ENCODE measurements at places on chromosomes 11 and 22.

GRCh38 chr11:120696597-120697218 is 185.2 kb downstream of the GRIK4 start:
- no peak for DNase-seq

DNA sequence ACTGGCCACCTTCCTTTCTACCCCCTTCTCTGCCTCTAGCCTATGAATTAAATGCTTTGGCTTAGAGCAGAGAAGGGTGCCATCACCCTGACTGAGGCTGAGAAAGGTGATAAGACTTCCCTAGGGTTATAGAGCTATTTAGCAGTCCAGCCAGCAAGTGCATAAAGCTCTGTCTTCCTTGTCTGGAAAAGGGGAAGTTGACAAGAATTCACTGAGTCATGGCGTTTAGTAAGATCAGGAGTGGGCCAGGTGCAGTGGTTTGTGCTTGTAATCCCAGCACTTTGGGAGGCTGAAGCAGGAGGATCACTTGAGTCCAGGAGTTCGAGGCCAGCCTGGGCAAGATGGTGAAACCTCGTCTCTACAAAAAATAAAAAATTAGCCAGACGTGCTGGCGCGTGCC is 63.1 kb downstream of the LHFPL7 start:
- no peak for DNase-seq

GRCh38 chr11:92827132-92827531 is 142.3 kb upstream of the MTNR1B start:
- no peak for DNase-seq

- DNase-seq, result no peak
These were observed 1399.9 kb downstream of the BRD1 start for GRCh38 chr22:48427731-48428211.

- no peak for DNase-seq
These were observed at the start of gene CCDC81 for GRCh38 chr11:86374586-86374985. CCDC81 (plus strand) TSS chr11:86374887; CDS start chr11:86375164, 277 bp downstream.

GRCh38 chr11:47510209-47510608 is 42.7 kb downstream of the CELF1 start:
- peak; percentile 21 for DNase-seq

DNA sequence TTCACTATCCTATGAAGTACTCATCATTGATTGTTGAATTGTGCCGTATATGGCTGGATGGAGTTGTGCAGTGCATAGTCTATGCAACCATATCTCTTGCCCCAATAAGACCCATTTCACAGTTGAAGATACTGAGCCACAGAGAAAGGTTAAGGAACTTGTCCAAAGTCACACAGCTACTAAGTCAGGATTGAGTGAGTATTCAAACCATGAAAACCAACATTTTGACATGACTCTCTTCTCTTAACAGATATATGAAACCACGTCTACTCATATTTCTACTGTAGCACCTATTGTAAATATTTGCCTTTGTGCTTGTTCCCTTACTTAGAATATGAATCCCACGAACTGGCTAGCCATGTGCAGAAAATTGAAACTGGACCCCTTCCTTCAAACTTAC is 58.1 kb downstream of the MAML2 start:
- no peak for DNase-seq

- no peak for DNase-seq
These were observed 5.7 kb downstream of the TNNI2 start for GRCh38 chr11:1844221-1845094.

DNA sequence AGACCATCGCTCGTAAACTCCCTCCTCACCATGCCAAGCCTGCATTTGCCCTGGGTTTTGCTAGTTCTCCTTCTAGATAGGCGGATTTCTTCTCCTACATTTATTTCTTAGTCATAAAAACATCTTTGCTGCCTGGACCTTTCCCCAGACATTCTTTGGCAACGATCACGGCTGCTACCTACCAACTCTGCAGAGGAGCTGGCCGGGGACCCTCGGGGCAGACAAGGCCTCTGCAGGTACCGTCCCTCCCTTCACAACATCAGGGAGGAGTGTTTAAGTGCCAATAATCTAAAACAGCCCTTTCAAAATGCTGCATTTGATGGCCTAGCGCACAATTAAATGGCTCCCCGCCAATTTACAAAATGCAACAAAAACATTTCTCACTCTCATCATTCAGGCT is 34.4 kb downstream of the BRD1 start:
- DNase-seq, result no peak

DNA sequence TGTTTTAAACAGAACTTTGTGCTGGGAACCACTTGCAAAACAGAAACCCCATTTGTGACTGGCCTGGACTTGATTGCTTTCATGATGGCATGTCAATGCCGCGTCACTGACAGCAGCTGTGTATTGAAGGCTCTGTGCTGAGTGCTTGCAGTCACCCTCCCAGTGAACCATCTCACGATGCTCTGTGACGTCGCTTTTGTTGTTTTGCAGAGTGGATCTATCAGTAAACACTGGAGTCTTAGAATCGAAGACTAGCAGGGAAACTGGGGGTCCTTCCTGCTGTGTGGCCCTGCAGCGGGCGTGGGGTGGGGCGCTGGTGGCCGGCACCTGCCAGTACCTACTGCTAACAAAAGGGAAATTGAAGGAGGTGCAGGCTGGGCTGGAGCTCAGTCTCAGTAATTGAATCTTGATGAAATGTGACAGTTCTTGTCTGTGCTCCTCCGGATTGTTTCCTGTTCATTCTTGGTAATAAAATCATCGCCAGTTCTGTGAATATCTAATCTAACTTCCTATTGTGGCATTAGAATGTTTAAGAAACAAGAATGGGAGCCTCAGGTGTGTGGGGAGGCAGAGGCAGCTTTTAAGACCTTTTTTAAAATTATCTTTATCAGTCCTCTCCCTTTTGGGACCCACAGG is 50.5 kb upstream of the PARVG start:
- DNase-seq, result no peak

DNA sequence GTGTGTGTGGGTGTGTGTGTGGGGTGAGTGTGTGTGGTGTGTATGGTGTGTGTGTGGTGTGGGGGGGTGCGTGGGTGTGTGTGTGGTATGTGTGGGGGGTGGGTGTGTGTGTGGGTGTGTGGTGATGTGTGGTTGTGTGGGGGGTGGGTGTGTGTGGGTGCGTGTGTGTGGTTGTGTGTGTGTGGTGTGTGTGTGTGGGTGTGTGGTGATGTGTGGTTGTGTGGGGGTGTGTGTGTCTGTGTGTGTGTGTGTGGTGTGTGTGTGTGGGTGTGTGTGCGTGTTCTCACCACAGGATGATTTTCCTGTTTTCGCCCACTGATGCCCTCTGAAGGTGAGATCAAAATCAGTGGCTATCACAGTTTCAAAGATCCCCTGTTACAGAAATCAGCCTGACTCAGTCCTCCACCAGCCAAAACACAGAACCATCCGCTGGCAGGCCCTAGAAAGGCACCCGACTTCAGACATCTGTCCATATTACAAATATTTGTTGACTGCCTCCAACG is 24.7 kb downstream of the CPT1A start:
- no peak for DNase-seq

- no peak for DNase-seq
These were observed 39.2 kb downstream of the CEP164 start for GRCh38 chr11:117366875-117367274.

GRCh38 chr11:61587541-61587941 is 6.7 kb upstream of the SYT7 start:
- no peak for DNase-seq

DNA sequence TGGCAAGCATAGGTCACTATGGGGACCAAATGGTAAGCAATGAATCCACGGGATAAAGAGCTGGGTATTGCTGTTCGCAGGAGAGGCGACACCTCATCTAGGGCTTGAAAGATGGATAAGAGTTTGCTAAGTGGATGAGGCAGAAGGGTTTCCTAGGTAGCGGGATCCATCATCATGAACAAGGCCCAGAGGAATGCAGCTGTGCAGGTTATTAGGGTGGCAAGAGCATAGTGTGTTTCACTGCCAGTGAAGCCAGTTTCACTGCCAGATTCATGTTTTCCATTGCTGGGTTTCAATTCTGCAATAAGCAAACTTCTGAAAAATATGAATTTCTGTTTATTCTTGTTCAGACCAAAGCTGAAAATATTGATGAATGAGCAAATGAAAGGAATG is 27.2 kb downstream of the WEE1 start:
- DNase-seq, result peak; percentile 56

- no peak for DNase-seq
These were observed 1041.8 kb downstream of the LRRC4C start for GRCh38 chr11:40417627-40418026.

DNA sequence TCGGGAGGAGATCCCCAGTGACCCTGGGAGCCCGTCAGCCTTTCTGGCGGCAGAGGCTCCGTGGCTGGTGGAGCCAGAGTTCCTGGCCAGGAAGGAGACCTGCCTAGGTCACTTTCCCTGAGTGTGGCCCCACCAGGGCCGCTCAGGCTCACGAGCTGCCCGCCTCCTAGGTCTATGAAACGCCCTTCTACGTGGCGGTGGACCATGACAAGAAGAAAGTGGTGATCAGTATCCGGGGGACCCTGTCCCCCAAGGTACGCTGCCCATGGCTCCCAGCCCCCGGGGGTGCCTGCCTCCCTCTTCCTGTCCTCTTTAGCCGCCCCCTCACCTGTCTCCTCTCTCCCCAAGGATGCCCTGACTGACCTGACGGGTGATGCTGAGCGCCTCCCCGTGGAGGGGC is 17.0 kb upstream of the MYRF start:
- no peak for DNase-seq

DNA sequence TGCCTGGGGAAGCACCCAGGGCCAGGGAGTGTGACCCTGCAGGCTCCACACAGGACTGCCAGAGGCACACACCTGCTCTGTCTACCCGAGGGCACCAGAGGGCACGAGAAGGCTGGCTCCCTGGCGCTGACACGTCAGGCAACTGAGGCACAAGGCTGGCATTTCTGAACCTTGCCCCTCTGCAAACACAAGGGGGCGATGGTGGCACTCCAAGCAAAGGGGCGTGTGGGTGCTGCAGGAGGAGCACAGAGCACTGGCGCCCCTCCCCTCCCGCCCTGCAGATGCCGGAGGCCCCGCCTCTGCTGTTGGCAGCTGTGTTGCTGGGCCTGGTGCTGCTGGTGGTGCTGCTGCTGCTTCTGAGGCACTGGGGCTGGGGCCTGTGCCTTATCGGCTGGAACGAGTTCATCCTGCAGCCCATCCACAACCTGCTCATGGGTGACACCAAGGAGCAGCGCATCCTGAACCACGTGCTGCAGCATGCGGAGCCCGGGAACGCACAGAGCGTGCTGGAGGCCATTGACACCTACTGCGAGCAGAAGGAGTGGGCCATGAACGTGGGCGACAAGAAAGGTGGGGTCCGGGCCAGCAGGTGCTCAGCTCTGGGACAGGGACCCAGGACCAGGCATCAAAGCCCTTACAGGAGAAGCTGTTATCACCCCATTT is 20.8 kb upstream of the TXNRD2 start:
- peak; percentile 64 for DNase-seq

DNA sequence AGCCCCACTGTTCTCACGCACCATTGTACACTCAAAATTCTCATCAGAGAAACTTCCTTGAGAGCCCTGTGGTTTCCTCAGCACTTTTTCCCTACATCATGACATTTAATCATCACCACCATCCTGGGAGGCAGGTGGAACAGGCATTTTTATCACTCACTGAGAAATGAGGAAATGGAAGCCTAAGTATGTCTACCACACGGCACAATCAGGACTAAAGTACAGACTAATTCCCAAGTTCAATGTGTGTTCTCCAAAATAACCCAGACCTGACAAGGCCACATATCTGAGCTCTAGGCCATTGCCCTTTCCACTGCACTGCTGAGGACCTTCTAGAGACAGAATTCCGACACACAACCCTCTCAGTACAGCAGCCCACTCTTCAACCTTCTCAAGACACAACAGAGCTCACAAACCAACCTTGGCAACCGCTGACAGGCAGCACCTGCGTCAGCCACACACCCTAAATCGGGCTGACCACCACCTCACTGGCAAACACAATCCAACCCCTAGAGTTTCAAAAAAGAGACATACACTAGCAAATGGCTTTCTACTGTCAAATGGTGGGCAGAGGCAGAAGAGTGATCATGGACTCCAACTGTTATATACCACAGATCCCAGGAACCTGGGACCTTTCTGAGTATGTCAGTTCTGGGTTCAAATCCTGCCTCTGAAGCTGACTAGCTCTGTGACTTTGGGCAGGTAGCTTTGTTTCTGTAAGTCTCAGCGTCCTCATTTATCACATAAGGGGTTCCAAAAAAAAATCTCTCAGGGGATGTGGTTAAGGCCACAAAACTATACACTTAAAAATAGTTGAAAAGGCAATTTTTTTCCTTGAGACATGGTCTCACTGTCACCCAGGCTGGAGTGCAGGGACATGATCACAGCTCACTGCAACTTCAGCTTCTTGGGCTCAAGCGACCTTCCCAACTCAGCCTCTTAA is 16.3 kb downstream of the SMCO4 start:
- no peak for DNase-seq

- no peak for DNase-seq
These were observed 8.8 kb upstream of the DNAL4 start for GRCh38 chr22:38802671-38803121.

DNA sequence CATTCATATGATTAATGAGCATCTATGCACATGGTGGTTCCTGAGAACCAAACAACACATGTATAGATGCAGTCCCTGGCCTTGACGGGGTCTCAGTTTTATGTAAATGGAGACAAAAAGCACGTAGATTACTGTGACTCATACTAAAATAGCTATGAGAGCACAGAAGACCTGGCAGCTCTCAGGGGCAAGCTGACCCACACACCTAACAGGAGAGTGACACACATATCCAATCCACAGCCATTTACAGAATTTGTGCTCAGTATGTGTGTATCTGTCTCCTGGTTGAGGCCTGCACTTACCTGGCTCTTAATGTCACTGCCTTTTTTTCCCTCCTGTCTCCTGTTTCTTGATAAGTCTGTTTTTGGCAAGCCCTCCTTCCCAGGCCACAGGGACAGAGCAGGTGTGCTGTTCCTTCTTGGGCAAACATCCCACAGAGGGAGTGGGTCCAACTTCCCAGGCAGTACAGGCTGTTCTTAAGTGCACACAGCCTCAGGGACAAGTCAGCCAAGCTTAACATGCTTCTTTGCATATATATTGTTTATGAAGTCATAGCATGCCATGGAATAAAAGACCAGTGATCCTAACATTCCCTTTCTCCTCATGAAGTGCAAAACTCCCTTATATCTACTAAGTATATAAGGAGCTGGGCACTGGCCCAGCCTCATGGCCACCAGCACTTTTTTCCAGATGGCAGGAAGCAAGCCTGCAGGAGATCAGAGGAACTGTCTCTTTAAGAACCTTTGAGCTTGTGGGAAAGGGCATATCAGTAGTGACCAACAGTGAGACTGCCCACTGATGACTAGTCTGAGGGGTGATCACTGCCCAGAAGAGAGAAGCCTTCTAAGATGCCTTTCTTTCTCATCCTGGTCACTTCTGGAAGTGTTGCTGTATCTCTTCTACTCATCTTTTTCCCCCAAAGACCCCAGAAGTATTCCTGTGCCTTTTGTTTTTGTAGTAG is 124.7 kb upstream of the CCDC90B start:
- DNase-seq, result no peak

- DNase-seq, result peak; percentile 50
These were observed at the start of the genes NLRP14 and ZNF214 for GRCh38 chr11:7020183-7020917. NLRP14 (plus strand) TSS chr11:7020479; CDS start chr11:7038587, 18,108 bp downstream. ZNF214 (minus strand) TSS chr11:7020346; CDS start chr11:7002835, 17,511 bp downstream.

Measured in GM06990 (cell line).